Hematopoietic multipotent progenitor cell (in vitro differentiated cells): ENCODE measurements at places on chromosomes 12 and 14.

DNA sequence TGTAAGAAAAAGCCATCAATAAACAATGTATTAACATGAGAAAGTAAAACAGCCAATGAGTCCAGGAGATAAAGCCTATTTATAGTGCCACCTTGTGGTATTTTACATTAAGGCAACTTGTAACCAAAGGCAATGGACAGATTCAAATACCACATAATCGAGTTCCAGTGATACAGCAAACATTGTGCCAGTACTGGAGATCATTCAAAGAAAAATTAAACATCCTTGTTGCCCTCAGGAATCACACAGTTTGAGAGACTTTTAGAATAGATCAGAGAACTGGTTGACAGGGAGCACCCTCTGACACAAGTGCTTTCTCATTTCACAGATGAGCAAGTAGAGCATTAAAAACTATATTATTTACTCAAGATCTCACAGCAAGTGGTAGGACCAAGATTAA lies 98.1 kb downstream of the DDHD1 start:
- peak; percentile 66 for DNase-seq

DNA sequence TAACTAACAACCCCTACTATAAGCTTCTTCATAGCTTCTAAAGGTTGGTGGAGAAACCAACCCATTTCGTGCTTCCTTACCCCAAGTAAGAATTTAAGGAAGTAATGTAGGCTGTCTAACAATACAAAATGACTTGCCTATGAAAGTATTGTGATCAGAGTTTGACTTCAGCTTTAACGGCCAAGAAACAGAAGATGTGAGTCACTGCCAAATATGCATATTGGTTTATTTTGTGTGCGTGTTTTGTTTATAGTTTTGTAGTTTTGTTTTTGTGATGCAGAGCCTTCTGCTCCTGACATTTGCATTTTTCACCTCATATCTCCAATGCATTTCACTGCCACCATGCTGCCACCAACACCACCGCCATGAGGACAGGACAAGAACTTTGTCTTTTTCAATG lies 146.0 kb downstream of the FBXL14 start:
- DNase-seq = no peak

GRCh38 chr14:65206448-65207096 lies 104.3 kb upstream of the MAX start:
- DNase-seq = no peak

- no peak for DNase-seq
Observed at GRCh38 chr12:3243376-3244084, 166.4 kb downstream of the TSPAN9 start.

DNA sequence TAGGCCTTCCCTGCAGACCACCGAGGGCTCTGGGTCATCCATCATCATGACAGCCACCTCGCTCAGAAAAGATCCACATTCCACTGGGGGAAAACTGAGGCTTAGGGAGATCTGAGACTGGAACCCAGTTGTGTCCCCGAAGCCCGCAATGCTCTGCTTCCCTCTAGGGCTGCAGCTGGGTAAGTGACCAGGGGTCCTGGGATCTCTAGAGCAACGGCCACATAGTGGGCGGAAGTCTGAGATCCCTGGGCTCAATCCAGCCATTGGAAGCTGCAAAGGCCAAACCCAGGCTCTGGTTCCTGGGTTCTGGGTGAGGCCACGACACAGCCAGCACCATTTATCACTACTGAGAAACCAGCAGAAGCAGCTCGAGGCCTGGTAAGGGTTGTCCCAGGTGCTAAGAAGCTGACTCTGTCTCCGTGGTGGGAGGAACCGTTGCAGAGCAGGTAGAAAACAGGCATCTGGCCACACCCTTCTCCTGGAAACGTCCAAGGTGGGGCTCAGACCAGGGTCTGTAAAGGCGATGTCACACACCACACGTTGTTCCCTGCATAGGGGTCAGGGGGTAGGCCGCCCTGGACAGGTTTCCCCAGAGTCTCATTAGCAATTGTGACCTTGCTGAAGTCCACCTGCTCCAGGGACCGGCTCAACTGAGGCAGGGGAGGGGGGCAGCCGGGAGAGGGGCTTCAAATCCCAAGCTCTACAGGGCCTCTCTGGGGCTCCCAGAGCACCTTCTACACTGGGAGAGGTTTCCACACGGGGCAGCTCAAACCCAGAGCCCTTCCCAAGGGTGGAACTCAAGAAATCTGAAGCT lies 38.6 kb downstream of the BCL11B start:
- DNase-seq = no peak

DNA sequence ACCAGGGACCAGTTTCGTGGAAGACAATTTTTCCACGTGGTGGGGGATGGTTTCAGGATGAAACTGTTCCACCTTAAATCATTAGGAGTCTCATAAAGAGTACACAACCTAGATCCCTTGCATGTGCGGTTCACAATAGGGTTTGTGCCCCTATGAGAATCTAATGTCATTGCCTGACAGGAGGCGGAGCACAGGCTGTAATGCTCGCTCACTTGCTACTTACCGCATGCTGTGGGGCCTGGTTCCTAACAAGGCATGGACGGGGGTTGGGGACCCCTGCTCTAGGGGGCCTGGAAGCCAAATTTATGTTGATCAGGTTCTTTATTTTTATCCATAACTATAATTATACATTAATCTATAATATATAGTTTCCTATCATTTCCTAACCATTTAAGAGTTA lies 315.3 kb downstream of the MED13L start:
- DNase-seq = no peak

GRCh38 chr14:74641601-74642391 lies 29.8 kb upstream of the LTBP2 start:
- DNase-seq = no peak

- no peak for DNase-seq
Observed at GRCh38 chr12:113428482-113428881, 6.3 kb downstream of the SDSL start.

GRCh38 chr14:105083926-105084685 lies 18.9 kb upstream of the GPR132 start:
- no peak for DNase-seq

DNA sequence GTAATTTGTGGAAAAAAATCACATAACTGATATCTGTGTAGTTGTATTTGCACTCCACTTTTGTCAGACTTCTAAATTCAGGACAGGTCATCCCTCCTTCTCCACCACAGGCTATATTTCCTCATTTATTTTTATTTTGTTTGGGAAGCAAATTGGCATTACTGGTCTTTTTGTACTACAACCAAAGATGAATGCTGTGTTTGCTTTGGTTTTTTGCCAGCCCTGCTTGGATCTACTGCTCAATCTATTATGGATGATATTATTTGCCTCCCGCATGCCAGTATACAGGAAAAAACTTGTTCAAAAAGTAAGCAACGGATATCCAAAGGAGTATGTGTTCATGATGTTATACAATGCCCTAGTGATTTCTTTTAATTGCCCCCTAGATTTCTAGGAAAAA lies 948.8 kb downstream of the TRHDE start:
- no peak for DNase-seq

GRCh38 chr12:89373763-89374572 lies 21.7 kb upstream of the DUSP6 start:
- no peak for DNase-seq

GRCh38 chr12:88401155-88401554 lies 179.1 kb downstream of the KITLG start:
- DNase-seq = peak; percentile 29

GRCh38 chr12:2752676-2753371 lies 41.9 kb upstream of the FKBP4 start:
- DNase-seq = peak; percentile 87

DNA sequence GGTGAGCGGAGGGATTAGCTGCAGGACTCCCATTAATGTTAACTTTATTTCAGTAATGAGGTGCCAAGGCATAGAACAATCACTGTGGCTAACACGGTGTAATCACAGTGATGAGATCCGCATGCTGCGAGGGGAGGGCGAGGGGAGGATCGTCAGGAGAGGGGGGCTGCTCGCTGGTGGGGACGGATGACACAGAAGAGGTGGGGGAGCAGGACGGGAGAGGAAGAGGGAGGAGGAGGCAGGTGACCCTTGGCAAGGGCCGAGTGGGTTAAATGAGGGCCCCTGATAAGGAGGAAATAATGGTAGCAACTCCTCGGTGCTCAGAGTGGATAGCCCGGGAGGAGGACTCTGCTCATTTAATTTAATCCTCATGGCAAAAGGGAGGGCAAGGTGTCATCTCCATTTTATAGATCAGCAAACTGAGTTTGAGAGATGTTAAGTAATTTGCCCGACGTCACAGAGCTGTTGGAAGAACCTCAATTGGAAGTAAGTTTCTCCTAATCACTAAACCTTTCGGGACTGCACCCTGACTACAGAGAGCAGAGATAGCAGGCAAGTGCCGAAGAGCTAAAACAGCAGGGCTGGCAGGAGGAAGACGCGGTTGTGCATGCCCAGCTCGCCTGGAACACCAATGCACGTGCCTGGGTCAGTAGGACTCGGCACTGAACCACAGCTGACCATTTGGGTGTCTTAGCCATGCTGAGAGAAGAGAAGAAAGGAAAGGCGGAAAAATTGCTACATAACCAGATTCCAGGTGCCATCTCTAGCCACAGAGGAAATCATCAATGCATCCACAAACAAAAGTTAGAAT lies 43.0 kb downstream of the SPRING1 start:
- no peak for DNase-seq

GRCh38 chr12:42744539-42745182 lies 155.1 kb upstream of the PRICKLE1 start:
- DNase-seq = no peak

DNA sequence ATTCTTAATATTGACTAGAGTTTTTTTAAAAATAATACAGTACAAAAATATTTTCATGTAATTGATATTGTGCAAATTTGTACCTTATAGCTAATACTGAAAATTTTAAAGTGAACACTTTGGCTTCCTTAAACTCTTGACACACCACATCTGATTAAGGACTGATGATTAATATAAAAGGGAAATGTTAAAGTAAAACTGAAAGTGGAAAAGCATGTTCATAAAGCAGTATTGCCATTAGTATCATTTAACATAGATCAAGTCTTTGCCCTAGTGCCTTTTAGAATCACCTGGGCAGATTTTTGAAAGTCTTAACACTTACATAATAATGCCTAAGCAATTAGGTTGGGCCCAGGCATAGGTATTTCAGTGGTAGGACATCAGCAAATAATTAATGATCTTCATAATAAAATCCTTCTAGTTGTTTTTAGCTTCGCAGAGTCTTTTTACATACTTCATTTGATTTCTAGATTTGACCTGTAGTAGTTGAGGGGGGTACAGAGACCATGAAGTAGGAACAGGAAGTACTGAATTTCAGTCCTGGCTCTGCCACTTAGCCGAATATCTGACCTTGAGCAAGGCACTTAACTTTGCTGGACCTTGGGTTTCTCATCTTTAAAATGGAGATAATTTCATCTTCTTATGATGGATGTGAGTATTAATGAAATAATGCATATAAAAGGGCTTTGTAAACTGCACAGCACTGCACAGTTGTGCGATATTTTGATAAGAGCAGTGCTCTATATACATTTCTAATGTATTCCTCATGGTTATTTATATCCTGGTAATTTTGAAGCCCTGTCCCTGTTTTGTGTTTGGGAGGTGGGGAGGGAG lies 43.7 kb downstream of the MARK3 start:
- DNase-seq = peak; percentile 59

DNA sequence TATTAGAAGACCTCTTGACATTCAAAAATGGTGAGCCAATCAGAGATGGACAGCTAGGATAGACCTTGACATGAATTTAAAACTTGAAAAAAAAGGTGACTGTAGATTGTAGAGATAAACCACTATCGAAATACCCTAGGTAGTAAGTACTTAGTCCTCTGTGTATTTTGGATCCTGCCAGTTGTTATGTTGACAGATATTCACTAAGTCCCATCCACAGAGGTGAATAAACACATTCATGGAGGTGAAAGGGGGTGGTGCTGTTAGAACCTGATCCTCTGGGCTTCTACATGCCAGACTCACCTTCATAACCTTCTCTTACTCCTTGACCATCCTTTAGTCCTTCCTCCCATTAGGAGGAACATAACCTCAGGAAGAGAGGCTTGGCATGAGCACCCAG lies 72.3 kb downstream of the OTX2 start:
- DNase-seq = no peak

- DNase-seq = no peak
Observed at GRCh38 chr12:130482448-130482847, 144.8 kb downstream of the PIWIL1 start.

DNA sequence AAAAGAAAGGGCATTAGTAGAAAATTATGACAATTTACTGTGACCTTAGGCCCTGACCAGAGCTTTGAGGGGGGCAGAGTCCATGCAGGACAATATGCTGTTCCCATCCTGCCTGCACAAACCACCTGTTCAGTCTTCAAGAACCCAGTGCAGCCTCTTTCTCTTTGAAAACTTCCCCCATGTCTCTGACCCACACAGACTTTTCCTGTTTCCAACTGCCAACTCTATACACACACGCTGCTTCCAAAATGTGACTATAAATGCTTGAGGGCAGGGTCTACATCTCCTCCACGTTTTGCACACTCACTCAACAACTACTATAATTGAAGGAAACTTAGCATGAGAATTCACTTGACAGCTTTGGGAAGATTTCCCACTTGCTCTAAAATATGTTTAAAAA lies 36.6 kb upstream of the SYCP3 start:
- peak; percentile 50 for DNase-seq

GRCh38 chr12:78004249-78005093 lies 173.8 kb downstream of the NAV3 start:
- DNase-seq = no peak

DNA sequence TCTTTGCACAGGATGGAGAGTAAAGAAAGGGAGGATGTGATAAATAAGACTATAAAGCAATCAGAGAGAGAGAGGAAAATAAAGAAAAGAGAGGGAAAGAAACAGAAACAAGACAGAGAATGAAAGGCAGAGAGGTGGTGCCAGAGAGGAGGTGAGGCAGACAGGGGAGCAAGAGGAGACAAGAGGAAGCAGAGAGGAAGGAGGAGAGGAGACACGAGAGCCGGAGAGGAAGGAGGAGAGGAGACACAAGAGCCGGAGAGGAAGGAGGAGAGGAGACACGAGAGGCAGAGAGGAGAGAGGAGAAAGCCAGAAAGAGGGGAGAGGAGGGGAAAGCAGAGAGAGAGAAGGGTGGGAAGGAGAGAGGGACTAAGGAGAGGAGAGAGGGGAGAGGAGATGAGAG lies 125.2 kb downstream of the PAPOLA start:
- no peak for DNase-seq

- DNase-seq = no peak
Observed at GRCh38 chr14:101001311-101002069, 98.0 kb upstream of the RTL1 start.

- no peak for DNase-seq
Observed at GRCh38 chr14:89304972-89305703, 111.9 kb downstream of the FOXN3 start.

DNA sequence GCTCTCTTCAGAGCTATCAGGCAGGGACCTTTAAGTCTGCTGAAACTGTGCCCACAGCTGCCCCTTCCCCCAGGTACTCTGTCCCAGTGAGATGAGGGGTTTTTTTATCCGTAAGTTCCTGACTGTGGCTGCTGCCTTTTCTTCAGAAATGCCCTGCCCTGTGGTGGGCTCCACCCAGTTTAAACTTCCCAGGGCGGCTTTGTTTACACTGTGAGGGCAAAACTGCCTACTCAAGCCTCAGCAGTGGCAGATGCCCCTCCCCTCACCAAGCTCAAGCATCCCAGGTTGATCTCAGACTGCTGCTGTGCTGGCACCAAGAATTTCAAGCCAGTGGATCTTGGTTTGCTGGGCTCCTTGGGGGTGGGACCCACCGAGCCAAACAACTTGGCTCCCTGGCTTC lies 46.9 kb upstream of the SLC16A7 start:
- DNase-seq = no peak
